SHP77 treated with DMSO at 0.1 percent for 48 hours (cell line): ENCODE measurements at places on chromosomes 6 and 20.

GRCh38 chr6:29071831-29072723, 15.0 kb downstream of the OR2B3 start:
- DNase-seq, result peak; percentile 37

GRCh38 chr6:122615409-122615808, 5.2 kb downstream of the PKIB start:
- no peak for DNase-seq

- DNase-seq, result no peak
Observed at GRCh38 chr6:79543886-79544285, 6.7 kb upstream of the LCA5 start.

- DNase-seq, result no peak
Observed at GRCh38 chr6:138576313-138576712, 77.0 kb upstream of the NHSL1 start.

DNA sequence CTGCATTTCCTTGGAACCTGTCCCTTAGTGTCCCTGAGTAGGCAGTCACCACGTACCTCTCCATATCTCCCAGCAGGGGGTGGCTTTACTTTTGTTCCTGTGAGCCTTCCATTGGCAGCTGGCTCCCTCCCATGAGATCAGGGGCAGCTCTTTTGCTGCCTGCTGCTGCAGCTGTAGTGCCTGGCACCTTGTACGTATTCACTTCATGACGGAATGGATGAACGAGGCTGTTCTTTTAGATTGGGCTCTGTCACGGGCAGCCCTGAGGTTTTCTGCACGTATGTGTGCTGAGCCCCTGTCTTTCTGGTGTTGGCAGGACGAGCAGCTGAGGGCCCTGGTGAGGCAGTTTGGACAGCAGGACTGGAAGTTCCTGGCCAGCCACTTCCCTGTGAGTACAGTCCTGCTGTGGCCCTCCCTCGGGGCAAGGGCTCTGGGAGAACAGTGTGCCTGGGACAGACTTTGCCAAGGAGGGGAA, 14.6 kb downstream of the MYBL2 start:
- no peak for DNase-seq

DNA sequence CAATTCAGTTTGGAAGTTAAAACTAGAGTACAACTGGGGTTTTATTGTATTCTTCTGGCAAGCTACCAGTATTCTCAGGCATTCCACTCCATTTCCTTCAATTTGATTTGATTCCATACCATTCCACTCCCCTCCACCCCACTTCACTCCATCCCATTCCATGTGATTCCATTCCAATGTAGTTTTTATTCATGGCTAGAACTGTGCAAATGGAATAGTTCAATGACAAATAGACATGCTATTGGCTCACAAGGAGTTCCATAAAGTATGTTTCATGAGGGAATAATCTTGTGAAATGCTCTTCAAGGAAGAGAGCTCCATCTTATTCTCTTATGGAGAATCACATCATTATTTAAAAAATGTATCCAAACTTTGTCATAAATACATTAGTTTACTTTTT, 285.0 kb upstream of the BMP2 start:
- DNase-seq, result no peak

DNA sequence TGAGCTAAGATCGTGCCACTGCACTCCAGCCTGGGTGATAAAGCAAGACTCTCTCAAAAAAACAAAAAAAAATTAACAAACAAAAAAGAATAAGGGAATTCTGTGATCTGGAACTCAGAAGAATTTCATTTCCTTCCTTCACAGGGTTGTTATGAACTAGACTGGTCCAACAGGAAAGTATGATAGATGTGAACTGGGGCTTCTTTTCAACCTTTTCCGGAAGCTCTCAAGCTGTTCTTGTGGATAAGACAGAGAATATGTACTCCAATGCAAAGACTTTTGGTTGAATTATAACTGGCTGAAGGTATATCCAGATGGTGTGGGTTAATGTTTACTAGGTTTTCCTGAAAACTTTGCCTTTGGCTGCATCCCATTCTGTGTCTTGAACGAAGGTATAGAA, 5.3 kb downstream of the RNF8 start:
- no peak for DNase-seq

- DNase-seq, result no peak
Observed at GRCh38 chr6:109781001-109781400, 89.9 kb downstream of the FIG4 start.

GRCh38 chr20:50366270-50367103, 143.7 kb upstream of the PTPN1 start:
- peak; percentile 79 for DNase-seq

GRCh38 chr6:161716176-161716575, 442.3 kb upstream of the AGPAT4 start:
- no peak for DNase-seq

DNA sequence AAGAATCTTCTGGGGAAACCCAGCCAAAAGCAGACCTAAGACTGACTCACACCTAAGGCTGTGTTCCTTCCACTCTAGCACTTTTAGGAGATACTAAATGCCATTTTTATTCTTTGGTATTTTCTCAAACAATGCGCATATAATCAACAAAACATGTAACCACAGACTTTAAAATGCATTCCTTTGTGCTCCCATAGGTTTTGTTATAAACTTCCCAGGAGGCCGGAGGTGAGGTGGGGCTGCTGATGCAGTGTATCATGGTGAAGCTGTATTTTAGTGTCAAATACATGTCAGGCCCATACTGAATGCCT, 155.2 kb downstream of the BTBD3 start:
- DNase-seq, result no peak

DNA sequence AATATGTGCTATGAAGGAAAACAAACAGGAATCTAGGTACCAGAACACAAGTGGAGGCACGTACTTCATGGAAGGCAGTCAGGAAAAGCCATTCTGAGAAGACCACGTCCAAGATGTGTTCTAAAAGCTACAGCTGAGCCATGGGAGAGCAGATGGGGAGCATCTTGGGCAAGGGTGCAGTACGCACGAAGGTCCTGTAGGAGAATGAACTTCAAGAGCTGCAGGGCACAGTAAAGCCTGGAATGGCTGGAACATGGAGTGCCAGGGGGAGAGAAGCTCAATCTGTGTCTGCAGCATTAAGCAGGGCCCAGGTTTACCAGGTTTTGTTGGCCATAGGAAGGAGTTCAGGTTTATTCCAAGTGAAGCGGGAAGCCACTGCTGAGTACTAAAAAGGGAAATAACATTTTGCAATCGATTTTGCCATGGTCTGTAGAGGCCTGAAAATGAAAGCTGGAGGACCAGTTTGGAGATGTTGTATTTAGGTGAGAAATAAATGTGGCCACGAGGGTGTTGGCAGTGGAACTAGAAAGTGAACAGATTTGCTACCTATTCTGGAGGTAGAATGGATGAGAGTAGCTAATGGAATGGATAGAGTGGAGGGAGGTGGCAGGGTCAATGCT, 29.9 kb downstream of the ADTRP start:
- no peak for DNase-seq

GRCh38 chr6:102126488-102126887, 733.0 kb downstream of the GRIK2 start:
- no peak for DNase-seq

- DNase-seq, result no peak
Observed at GRCh38 chr20:48776306-48776705, 51.5 kb downstream of the PREX1 start.

GRCh38 chr6:144582939-144583613, 297.9 kb downstream of the UTRN start:
- peak; percentile 19 for DNase-seq

- DNase-seq, result no peak
Observed at GRCh38 chr20:54716174-54716747, 240.9 kb downstream of the DOK5 start.

DNA sequence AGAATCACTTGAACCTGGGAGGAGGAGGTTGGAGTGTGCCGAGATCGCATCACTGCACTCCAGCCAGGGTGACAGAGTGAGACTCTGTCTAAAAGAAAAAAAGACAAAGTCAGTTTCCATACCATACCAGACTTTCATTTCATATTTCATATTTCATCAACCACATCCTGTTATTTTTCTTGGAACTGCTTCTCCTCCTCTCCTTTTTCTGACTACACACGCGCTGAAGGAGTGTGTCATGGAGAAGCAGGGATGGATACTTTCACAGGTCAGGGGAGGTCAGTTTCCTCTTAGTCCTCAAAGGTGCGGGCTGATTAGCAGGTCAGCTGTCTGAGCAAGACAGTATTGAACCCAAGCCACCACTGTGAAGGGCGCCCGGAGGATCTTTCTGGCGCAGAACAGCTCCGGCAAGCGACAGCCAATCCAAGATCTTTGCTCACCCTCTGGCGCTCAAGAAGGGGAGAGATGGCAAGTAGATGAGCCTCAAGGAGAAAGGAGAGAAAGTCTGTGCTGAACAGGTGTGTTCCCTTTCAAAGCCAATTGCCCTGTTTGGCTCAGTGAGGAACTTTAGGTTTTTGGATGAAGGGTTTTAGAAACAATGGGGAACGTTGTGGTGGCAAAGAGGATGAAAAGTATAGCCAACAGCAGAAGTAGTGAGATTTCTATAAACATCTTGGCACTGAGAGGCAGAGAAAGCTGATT, 18.9 kb upstream of the SYNJ2 start:
- DNase-seq, result no peak

- no peak for DNase-seq
Observed at GRCh38 chr6:29567991-29568390, 8.5 kb upstream of the UBD start.

- DNase-seq, result no peak
Observed at GRCh38 chr6:16434885-16435284, 196.5 kb downstream of the GMPR start.

DNA sequence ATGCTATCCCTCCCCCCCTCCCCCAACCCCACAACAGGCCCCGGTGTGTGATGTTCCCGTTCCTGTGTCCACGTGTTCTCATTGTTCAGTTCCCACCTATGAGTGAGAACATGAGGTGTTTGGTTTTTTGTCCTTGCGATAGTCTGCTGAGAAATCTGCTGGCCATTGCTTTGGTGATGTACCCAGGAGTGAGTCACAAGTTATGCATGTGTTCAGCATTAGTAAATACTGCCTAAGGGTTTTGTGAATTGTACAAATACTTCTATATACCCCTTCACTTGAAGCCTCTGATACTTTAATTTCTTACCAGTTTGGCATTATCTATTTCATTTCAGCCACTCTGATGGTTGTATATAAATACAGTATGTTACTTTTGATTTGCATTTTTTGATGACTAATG, 711.3 kb upstream of the GJE1 start:
- no peak for DNase-seq

DNA sequence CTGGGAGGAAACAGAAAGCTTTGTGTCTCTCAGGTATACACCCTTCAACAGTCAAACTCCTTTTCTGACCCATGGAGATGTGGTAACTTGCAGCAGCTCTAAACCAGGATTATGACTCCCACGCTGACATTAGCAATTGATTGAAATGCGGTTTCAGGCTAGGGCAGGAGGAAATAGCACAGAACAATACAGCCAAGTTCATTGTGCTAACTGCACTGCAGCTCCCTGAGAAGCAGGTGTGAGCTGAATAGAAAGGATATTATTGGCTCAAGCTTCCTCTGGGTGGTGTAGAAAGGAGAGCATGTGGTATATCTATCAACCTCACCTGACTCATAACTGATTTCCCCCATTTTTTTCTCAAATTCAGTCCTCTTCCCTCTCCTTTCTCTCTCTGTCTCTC, 612.3 kb upstream of the BTBD3 start:
- DNase-seq, result no peak

DNA sequence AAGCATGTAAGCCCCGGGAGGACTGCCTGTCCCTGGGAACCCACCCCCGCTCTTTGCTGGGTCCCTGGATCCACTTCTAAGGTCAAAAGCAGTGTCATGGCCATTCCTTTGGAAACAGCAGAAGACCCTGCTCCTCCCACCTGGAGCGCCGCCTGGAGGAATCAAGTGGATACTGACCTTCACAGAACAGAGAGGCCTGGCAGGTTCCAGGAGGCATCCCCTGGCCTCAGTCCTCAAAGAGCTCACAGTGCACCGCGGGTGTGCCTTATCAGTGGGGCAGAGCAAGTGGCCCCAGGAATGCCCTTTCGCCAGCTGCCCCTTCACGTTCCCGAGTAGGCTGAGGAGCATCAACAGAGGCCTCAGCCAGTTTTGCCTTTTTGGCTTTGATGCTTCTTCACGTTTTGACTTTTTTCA, 11.1 kb upstream of the SLC4A11 start:
- DNase-seq, result peak; percentile 38

DNA sequence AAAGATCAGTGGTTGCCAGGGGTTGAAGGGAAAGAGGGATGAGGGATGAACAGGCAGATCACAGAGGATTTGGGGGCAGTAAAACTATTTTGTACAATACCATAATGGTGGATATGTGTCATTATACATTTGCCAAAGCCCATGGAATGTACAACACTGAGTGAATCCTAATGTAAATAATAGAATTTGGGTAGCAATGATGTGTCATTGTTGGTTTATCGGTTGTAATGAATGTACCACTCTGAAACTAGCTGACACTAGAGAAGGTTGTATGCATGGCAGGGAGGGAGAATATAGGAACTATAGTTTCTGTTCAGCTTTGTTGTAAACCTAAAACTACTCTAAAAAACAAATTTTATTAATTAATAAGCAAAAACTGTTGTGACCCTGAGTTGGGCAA, 17.8 kb upstream of the ASF1A start:
- peak; percentile 82 for DNase-seq

DNA sequence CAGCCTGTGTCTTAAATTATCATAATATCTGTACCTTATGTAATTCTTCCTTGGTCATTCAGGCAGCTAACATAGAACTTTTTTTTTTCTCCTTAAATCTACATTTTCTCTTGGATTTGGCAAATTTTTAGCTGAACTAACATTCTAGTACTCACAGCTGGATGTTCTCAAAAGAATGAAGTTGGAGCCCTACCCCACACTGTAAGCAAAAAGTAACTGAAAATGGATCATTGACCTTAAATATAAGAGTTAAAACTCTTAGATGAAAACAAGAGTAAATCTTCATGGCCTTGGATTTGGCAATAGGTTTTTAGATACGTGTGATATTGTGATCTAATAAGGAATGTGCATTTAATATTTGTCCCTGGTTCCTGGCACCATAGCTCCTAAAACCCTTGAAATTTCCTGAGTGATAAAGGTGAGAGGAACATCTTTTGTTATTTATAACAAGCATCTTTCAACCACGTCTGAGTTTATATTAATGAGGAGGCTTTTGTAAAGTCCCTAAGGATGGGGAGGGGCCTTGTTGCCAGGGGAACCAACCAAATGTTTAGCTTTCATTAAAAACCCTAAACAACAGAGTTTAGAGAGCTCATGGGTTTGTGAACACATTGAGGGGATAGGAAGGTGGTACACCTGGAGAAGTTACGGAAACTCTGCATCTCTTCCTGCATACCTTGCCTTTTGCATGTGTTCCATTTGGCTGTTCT, 106.1 kb upstream of the ADGRF4 start:
- no peak for DNase-seq

- no peak for DNase-seq
Observed at GRCh38 chr6:11609324-11610071, 71.9 kb downstream of the TMEM170B start.

GRCh38 chr20:1376007-1376406, 16.8 kb downstream of the FKBP1A start:
- DNase-seq, result no peak

GRCh38 chr6:107564589-107564951, 74.7 kb downstream of the SOBP start:
- DNase-seq, result no peak

DNA sequence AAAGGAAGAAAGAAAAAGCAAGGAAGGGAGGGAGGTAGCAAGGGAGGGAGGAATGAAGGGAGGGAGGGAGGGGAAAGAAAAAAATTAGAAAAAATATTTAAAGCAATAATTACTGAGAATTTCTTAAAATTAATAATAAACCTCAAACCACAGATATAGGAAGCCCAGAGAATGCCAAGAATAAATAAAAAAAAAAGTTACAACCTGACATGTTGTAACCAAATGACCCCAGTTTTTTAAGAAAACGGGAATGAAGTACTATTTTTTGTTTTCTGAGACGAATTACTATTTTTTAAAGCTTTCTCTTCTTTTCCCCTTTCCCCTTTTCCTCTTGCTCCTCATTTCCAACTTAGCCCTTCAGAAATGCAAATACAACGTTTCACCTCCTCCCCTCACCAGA, 16.7 kb downstream of the SLC17A1 start:
- DNase-seq, result no peak
